ENCODE measurements at places on chromosomes 3 and 15.

DNA sequence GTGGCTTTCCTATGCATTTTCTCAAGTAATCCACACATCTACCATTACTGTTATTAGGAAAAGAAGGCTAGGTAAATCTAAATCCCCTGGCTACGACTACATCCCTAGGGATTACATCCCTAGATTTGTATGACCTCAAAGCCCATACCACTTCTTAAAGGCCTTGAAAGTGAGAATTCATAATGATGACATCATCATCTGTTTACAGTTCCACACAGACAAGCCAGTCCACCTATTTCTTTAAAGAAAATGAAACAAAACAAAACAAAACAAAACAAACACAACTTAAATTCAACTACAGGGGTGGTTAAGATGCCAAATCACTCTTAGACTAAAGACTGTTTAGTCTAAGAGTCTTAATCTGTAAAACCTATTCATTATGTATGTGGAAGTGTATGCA is 5.7 kb downstream of the WDR72 start:
- DNase-seq = no peak

DNA sequence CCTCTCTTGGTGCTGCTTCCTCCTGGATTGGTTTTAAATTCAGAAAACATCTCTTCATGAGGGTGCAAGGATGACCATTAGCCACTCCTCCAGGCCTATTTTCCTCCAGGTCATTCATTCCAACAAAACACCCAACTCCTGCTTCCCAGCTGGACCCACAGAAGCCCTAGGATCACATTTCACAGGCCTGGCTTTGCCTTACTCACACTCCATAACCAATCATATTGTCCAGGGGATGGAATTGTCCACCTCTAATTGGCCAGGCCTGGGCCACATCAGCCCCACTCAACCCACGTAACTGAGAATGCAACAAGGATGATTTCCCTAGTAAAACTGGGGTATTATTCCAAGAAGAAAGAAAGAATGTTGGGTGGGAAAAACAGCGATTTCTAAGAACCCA is 616.7 kb upstream of the SUCLG2 start:
- DNase-seq = no peak

DNA sequence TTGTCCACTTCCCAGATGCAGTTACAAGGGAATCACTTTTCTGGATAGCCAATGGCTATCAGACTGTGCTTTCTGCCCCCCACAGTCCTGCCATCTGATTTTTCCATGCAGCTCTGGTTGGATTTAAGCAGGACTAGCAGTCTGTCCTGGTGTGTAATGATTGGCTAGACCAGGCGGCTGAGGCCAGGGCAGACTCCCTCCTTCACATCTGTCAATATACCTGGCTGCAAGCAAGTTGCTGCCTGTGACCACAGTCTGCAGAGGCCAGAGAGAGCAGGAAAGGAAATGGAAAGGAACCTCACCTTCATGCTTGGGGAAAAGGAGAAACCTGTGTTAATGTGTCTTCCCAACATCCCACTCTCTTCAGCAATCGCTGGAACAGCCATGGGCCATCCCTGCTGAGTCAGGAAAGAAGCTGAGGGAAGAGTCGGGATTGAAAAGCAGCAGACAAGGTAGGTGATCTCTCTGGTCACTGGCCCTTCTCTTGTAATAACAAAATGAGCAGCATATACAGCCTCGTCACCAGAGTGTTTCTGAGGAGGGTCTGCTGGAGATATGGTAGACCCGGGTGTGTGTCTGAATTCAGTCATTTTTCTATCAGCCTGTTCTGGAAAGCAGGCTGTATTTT is 126.7 kb upstream of the PHLDB2 start:
- no peak for DNase-seq

DNA sequence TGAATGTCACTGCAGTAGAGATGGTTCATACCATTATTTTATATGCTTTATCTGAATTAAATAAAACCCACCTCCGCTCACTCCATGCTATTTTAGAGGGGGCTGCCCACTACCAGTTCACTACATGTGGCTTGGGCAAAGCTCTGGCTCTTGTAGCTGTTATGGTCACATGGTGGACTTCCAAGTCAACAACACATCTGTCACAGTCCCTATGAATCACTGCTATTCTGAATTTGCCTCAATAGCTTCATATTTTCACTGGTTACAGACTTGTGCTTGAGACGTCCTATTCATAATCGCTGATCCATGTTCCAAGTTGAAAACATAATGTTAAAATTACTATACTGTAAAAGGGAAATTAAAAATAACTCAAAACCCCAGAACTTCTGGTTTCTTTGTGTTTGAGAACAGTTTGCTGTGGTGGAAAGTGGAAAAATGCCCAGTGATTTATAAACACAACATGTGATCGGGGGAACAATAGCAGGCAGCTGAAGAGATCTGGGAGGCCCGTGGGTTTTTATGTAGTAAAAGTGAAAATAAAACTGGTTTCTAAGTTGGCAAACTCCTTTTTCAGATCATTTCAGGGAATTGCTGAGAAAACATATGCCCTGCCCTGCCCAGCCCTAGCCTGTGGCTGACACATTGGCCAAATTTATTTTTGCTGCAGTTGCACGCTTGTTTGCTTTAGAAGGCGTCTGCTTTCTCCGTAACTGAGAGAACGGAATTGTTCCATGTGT is 128.8 kb upstream of the PRR23C start:
- DNase-seq = no peak
